ENCODE measurements at places on chromosomes 16 and 17. TPM values are rescaled to one million over a fixed set of nuclear protein-coding genes. Genes with fewer than 3 reads are reported as not detected.

The STH gene
- not detected for total RNA-seq

The HBQ1 gene
- not detected for total RNA-seq

The PERCC1 gene
- 0.27 TPM for total RNA-seq

The CBFA2T3 gene
- 10.5 TPM for total RNA-seq

The CD300LF gene
- 1.1 TPM for total RNA-seq

The SLC52A1 gene
- total RNA-seq: 2.6 TPM

The PRCD gene
- total RNA-seq: 1.2 TPM

The ITGAL gene
- total RNA-seq: 3.4 TPM

The KRT32 gene
- total RNA-seq: not detected

The FOXN1 gene
- total RNA-seq: 0.32 TPM

DNA sequence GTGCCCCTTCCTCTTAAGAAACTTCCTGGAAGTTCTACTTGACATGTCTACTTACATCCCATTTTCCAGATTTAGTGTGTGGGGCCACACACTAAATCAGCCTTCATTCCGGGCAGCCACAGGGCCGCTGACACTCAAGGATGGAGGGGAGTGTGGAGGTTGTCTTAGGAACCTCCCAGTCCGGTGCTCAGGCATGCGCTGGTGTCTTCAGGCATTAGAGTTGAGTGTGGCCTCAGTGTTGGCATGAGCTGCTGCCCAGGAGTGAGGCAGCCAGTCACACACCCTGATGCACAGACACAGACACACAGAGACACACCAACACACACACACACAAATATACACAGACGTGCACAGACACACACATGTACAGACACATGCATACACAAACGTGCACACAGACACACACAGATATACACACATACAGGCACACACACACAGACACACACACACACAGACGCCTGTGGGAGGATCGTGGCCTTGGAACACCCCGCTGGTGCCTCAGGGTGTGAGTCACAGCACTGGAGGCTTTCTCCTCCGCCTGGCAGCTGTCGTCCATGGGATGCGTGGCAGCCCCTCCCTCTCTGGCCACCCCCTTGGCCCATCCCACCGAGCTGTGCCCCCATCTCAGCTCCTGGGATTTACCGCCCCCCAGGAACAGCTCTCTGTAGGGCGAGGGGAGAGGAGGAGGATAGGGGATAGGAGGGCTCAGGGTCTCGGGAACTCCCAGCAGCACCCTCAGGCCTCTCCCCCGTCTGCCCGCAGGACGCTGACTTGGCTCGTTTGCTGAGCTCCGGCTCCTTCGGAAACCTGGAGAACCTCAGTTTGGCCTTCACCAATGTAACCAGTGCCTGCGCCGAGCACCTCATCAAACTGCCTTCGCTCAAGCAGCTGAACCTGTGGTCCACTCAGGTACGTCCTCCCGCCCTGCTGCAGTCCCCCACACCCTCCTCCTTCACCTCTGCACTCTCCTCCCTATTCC, 75.6 kb upstream of the PLCG2 start:
- DNase-seq: no peak

GRCh38 chr17:76683921-76684745, 26.6 kb downstream of the MXRA7 start:
- no peak for DNase-seq

GRCh38 chr16:14444979-14445810, 184.9 kb downstream of the PARN start:
- DNase-seq: no peak

GRCh38 chr17:29168079-29168758, 12.0 kb downstream of the MYO18A start:
- no peak for DNase-seq

- DNase-seq: no peak
Observed at GRCh38 chr17:34398990-34399389, 36.0 kb upstream of the CCL1 start.

- no peak for DNase-seq
Observed at GRCh38 chr16:81515281-81515680, 70.7 kb downstream of the CMIP start.

DNA sequence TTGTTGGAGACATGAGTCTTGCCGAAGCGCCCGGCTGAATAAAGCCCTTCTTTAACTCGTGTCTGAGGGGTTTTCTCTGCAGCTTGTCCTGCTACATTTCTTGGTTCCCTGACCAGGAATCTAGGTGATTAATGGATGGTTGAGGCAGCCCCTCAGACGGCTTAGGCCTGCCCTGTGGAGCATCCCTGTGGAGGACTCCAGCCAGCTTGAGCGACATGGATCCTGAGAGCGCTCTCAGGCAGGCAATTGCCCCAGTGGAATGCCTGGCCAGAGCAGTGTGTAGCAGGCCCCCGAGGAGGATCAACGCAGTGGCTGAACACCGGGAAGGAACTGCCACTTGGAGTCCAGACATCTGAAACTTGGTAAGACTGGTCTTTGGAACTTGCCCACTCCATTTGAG, 17.3 kb upstream of the ENDOV start:
- no peak for DNase-seq

- DNase-seq: no peak
Observed at GRCh38 chr16:87790292-87791100, 24.7 kb upstream of the KLHDC4 start.

DNA sequence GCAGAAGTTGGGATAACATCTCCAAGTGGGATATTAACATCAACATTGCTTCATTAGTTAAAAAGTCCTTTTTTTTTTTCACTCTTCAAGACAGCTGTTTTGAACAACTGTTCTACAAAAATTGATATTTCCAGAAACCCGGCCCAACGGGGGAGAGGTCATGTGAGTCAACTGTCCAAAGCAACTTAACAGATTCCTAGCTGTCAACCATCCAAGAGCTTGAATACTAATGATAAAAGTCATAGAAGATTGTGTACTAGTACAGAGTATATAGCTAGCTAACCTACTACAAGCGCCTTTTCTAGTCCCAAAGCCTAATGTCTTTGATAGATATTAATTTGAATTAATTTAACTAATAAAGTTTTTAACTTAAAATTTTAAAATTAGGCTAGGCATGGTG, 172.0 kb downstream of the CYB561 start:
- no peak for DNase-seq

- DNase-seq: no peak
Observed at GRCh38 chr17:30570596-30571265, 93.5 kb downstream of the GOSR1 start.

- no peak for DNase-seq
Observed at GRCh38 chr16:81071805-81072204, 5.2 kb downstream of the C16orf46 start.

- no peak for DNase-seq
Observed at GRCh38 chr16:58056580-58056979, 31.0 kb downstream of the MMP15 start.

- DNase-seq: no peak
Observed at GRCh38 chr17:633641-634101, 81.0 kb downstream of the VPS53 start.

DNA sequence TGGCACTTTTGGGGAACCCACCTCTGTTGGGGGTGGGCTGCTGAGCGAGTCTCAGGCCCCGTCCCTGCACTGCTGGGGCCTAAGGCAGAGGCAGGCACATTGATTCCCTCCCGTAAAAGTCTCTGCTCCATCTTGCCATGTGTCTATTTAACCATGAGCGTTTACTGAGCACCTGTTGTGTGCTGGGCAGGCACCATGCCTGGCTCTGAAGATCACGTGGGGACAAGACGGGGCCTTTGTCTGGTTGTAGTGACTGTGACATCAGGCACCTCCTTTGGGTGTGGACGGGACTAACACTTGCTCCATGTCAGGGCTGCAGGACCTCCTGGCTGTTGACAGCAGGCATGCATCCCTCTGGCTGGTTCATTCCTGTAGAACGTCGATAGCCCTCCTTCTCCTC, 204.7 kb upstream of the CIBAR2 start:
- no peak for DNase-seq

DNA sequence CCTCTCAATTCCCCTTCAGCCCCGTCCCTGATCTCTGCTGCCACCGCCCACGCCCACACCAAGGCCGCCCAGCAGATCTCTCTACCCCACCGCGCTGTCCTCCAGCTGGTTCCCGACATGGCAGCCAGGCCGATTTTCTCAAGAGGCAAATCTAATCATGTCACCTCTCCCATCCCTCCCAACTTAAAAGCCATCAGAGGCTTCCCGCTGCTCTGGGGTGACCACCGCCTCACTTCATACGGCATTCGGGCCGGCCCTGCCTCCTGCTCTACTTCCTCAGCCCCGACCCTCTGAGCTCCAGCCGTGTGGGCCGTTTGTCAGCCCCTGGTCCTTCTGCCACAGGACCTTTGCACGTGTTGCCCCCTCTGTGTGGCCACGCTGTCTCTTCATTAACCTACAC, 63.2 kb downstream of the RPH3AL start:
- no peak for DNase-seq

- peak; percentile 67 for DNase-seq
Observed at GRCh38 chr16:1884155-1884760, 12.3 kb upstream of the MEIOB start.

GRCh38 chr17:55577687-55578086, 66.4 kb upstream of the SMIM36 start:
- DNase-seq: no peak

DNA sequence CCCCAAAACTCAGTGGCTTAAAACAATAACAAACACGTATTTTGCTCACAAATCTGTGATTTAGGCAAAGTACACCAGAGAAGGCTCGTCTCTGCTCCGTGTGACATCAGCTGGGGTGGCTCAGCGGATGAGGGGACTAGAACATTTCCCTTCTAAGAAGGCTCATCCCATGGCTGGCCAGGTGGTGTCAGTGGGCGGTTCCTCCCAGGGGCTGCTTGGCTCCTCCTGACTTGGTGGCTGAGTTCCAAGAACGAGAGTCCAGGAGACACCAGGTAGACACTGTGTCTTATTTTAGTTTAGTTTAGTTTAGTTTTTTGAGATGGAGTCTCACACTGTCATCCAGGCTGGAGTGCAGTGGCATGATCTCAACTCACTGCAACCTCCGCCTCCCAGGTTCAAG, 5.6 kb upstream of the CHMP6 start:
- DNase-seq: no peak
